ENCODE measurements at places on chromosomes 11 and 22.

DNA sequence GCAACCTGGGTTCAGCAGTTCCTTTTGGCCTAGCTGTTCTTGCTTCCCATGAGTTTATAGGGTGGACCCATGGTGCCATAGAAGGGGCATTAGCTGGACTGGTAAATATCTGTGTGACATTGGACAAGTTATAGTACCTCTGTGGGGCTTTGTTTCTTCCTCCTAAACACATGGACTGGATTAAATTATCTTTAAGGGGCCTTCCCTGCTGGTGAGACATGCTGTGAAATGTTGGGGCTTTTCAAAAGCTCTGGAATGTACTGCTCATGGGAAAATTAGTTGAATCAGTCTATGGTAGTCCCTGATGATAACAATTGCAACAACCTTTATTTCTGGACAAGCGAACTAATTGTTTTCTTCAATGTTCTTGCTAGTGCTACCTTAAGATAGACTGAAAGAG lies 276.2 kb downstream of the BLID start:
- DNase-seq = no peak

GRCh38 chr11:66335531-66336233 lies 552 bp downstream of the RIN1 start:
- no peak for DNase-seq

- DNase-seq = no peak
Measured at GRCh38 chr22:22219140-22219996, 25.2 kb upstream of the VPREB1 start.

DNA sequence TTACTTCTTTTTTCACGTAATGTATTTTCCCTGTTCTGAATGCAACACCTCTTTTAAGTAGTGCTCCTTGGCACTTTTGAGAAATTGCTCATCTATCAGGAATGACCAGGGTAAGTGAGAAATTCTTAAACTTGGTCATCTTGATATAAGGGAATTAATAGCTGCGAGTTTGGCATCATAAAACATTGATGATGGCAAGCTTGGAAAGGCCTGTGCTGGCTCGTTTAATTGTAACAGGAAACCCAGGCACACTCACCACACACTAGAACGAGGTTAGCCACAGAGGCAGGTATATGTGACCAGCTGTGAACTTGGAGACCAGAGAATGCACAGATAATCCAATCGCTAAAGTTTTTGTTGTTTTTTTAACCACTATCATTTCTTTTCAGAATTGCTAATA lies 24.3 kb downstream of the FAM118A start:
- DNase-seq = no peak

GRCh38 chr11:2992997-2993325 lies 832 bp upstream of the NAP1L4 start:
- peak; percentile 42 for DNase-seq

Data from HuH-7.5 (cell line).